ENCODE measurements at places on chromosomes 2 and 18. TPM values are rescaled to one million over a fixed set of nuclear protein-coding genes. Genes with fewer than 3 reads are reported as not detected.

- H3K27ac ChIP-seq, result no peak overlapping the region
- no peak for DNase-seq
- no peaks in the 10 kb centered on the region for H3K36me3 ChIP-seq
- no peaks in the 10 kb centered on the region for H3K4me1 ChIP-seq
- no peak overlapping the region for H3K4me3 ChIP-seq
Measured at GRCh38 chr2:195486987-195487644, 169.9 kb upstream of the SLC39A10 start.

DNA sequence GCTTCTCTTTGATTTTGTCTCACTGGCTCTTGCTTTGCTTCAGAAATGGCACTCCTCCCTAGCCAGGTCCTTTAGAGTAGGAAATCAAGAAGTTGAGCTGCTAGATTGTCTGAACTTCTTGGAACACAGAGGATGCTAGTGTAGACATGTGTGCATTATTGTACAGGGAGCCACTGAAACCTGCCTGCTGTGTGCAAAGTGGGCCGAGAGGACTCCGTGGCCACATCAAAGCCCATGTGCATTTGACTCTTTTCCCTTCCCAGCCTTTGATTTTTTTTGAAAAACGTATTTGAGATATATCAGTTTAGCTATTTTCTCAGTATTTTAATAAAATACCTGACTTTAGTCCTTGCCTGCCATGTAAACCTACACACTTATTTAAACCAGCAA lies 83.1 kb downstream of the TMEM247 start:
- H3K27me3 ChIP-seq, result no peaks in the 10 kb centered on the region
- H3K4me3 ChIP-seq, result no peak overlapping the region
- H3K4me1 ChIP-seq, result no peaks in the 10 kb centered on the region
- H3K27ac ChIP-seq, result no peak overlapping the region
- DNase-seq, result no peak

- no peak for DNase-seq
- H3K27ac ChIP-seq, result peak overlapping the region; percentile 80
- H3K4me3 ChIP-seq, result no peak overlapping the region
Measured at GRCh38 chr2:195603408-195603807, 53.6 kb upstream of the SLC39A10 start.

GRCh38 chr18:35827275-35827902 lies 145.1 kb upstream of the RMP24 start:
- no peaks in the 10 kb centered on the region for H3K27me3 ChIP-seq
- no peaks in the 10 kb centered on the region for H3K36me3 ChIP-seq
- no peaks in the 10 kb centered on the region for H3K4me1 ChIP-seq

- no peaks in the 10 kb centered on the region for H3K4me1 ChIP-seq
- H3K4me3 ChIP-seq, result no peak overlapping the region
- no peaks in the 10 kb centered on the region for H3K36me3 ChIP-seq
- DNase-seq, result no peak
- H3K27me3 ChIP-seq, result no peaks in the 10 kb centered on the region
Measured at GRCh38 chr2:111213877-111214276, 93.2 kb downstream of the BCL2L11 start.

DNA sequence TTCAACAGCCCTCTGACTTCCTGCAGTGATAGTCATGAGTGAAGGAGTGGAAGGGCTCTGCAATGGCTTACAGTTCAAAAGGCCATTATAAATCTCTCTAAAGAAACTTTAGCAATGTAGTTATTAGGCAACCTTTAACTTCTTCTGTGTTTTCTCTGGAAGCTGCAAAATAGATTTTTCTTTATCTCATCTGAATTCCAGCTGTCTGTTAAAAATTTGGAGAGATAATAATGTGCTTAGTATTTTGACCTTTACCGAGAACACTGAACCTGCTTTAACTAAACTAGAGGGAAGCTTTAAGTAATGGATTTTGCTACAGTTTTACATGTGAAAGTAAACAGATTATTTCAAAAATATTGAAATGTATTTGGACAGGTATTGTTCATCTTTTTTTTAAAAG lies 847.9 kb downstream of the ERBB4 start:
- H3K4me3 ChIP-seq, result no peak overlapping the region
- no peaks in the 10 kb centered on the region for H3K4me1 ChIP-seq
- no peak overlapping the region for H3K27ac ChIP-seq
- H3K36me3 ChIP-seq, result no peaks in the 10 kb centered on the region
- H3K27me3 ChIP-seq, result no peaks in the 10 kb centered on the region

DNA sequence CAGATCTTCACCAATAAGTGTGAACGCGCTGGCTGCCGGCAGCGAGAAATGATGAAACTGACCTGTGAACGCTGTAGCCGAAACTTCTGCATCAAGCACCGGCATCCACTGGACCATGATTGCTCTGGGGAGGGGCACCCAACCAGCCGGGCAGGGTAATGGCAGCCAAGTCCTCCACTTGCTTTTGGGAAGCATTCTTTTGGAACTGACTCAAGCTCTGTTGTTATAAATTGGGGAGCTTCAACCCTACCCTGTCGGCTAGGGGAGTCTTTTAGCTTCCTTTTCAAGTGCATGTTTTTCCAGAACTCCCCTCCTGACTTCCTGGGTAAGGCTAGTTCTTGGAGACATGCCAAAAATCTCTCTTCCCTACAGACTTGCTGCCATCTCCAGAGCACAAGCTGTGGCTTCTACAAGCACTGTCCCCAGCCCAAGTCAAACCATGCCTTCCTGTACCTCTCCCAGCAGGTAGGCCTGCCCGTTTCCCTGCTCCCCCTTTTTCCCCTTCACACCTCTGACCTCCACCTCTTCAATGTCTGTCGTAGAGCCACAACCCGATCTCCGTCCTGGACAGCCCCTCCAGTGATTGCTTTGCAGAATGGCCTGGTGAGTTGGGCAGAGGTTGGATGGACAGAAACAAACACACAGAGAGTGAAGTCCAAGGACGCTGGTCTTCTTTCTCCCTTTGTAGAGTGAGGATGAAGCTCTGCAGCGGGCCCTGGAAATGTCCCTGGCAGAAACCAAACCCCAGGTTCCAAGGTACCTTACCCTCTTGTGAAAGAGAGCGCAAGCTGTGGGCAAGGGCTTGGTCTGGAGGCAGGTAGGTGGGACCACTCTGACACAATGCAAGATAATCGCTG lies 1.5 kb downstream of the ZFAND2B start:
- peaks cover 18% of the 10 kb centered on the region for H3K36me3 ChIP-seq
- H3K27me3 ChIP-seq, result no peaks in the 10 kb centered on the region
- peak overlapping the region; percentile 95 for H3K27ac ChIP-seq
- peaks cover 21% of the 10 kb centered on the region for H3K4me1 ChIP-seq

DNA sequence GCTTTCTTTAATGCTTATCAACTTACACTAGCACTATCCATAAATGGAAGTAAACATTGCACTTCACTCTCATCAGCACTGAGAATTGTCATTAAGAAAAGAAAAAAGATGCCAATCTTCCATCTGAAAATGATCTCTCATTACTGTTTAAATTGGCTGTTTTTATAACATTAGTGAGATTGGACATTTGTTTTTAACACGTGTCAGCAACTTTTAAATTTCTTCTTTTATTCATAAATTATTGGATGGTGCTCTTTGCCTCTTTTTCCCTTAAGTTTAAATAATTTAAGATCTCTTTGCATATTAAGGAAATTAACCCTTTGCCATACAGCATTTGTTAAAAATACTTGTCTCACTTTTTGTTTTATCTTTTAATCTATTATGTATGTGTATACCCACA lies 146.5 kb upstream of the CHST9 start:
- no peaks in the 10 kb centered on the region for H3K36me3 ChIP-seq
- no peaks in the 10 kb centered on the region for H3K27me3 ChIP-seq
- H3K27ac ChIP-seq, result no peak overlapping the region

DNA sequence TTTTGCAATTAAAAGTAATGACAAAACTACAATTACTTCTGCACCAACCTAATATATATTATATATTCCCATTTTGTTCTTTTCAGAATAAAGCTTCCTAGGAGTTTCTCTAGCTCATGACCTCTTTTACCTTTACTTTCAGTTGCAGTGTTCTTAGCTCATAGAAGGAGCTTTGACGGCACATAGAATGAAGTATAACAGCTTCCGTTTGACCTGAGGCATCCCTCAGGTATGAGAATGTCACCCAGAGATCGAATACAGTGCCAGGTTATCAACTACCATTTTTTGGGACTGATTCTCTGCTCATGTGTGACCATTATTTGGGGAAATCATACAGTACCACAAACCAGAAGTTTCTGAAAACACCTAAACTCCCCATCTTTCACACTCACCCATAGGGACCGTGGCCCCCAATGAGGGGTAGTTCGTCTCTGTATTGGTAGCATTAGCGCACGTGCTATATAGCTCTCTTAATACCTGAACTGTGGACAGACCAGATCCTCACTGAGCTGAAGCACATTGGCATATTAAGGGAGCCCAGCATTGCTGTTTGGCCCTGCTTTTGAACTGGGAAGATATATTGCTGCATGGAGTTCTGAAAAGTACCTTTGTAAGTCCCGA lies 123.0 kb downstream of the SPTBN1 start:
- no peaks in the 10 kb centered on the region for H3K36me3 ChIP-seq
- no peak overlapping the region for H3K27ac ChIP-seq
- no peak for DNase-seq
- no peak overlapping the region for H3K4me3 ChIP-seq
- no peaks in the 10 kb centered on the region for H3K4me1 ChIP-seq

DNA sequence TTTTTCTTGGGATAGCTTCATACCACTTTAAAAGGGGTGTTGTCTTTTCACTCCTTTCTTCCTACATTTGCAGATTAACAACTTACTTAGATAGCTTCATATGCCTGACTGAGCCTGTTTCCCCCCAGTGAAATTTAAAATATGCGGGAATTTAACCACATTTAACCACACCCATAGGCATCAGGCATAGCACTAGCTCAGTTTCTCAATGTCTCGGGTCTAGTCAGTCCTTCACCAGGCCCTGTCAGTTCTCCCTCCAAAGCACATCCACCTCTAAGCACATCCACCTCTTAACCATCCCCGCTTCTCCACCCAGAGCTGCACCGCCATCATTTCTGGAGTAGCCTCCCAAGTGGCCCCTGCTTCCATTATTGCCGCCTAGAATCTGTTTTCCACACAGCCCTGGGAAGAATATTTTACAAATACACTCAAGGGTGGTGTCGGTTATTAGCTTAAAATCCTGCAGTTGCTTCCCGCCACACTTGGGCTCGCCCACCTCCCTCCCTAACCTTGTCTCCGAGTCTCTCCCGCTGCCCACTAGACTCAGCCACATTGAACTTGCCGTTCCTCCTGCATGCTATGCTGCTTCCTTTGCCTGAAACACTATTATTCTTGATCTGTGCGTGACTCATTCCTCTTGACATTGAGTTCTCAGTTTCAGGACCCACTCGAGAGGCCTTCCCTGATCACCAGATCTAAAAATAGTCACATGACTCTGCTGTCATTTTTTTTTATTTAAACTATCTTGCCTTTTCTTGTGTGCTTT lies 68.3 kb downstream of the SPTBN1 start:
- no peak overlapping the region for H3K4me3 ChIP-seq
- no peaks in the 10 kb centered on the region for H3K4me1 ChIP-seq
- peak overlapping the region; percentile 74 for H3K27ac ChIP-seq
- H3K36me3 ChIP-seq, result peaks cover 37% of the 10 kb centered on the region

LOXHD1 gene
- 0.11 TPM for total RNA-seq
